ENCODE measurements at places on chromosomes 5 and 9. TPM values are rescaled to one million over a fixed set of nuclear protein-coding genes. Genes with fewer than 3 reads are reported as not detected.
A peak's percentile ranks its signal among the peaks of the same experiment; 100 is the strongest.

CCNB1 gene
- 3.6 TPM for total RNA-seq

PCDHB7 gene
- 2.8 TPM for total RNA-seq

IRX1 gene
- 7.5 TPM for total RNA-seq

ABHD17B gene
- total RNA-seq: 14.3 TPM

FBLL1 gene
- total RNA-seq: not detected

GRXCR2 gene
- total RNA-seq: not detected

DENND1A gene
- total RNA-seq: 15.4 TPM

DNA sequence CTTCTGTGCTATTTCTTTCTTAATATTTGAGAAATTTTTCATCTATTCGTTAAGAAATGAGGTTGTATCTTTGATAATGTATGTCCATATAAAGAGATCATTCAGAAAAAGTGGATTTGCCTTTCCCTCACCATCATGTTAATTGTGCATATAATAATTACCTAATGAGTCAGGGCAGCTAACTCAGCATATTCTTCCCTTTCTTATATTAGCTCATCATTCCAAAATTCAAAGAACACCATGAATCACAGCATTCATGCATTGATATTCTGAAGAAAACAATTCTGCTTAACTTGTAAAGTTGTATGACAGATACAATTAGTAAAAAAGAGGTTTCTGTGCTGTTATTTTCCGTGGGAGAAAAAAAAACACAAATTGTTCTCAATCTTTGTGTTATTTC lies 630.6 kb downstream of the TLE1 start:
- H3K36me3 ChIP-seq: no peaks in the 10 kb centered on the region
- no peak for DNase-seq
- H3K27ac ChIP-seq: no peak overlapping the region

GRCh38 chr9:101674165-101674564 lies 64.3 kb downstream of the GRIN3A start:
- H3K36me3 ChIP-seq: no peaks in the 10 kb centered on the region
- no peak overlapping the region for H3K27ac ChIP-seq
- H3K27me3 ChIP-seq: no peaks in the 10 kb centered on the region
- H3K4me3 ChIP-seq: no peak overlapping the region
- no peak for DNase-seq

DNA sequence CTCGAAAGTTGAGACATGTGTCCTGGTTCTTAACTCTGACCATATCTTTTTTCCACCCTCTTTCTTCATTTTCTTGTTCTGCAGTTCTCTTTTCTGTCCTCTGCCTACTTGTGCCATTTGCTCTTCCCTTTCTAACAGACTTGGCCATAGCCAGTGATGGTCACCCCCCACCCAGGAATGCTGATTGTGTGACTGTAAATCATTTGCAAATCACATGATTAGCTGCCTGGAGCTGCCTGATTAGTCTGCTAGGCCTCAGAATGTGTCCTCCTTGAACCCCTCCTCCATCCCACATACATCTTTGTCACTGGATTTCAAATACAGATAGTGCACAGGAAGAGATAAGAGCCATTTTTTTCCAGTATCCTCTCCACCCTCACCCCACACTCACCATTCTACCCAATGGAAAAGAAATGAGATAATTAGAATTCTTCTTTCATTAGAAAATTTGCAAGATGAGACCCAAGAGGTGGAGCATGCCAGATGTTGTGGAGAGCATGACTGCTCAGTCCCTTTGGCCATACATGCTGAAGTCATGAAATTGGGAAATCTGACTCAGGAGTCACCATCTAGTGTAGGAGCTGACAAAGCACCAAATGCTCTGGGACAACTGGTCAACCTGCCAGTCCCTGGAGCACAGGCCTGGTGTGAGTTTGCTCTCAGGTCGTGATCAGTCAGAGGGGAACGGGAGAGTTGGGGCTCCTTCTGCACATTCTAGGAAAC lies 538.2 kb downstream of the CCDC171 start:
- no peaks in the 10 kb centered on the region for H3K36me3 ChIP-seq
- no peaks in the 10 kb centered on the region for H3K4me1 ChIP-seq
- DNase-seq: no peak
- no peaks in the 10 kb centered on the region for H3K27me3 ChIP-seq
- no peak overlapping the region for H3K27ac ChIP-seq

- peaks cover 99% of the 10 kb centered on the region for H3K27me3 ChIP-seq
- H3K4me1 ChIP-seq: peaks cover 20% of the 10 kb centered on the region
- no peak overlapping the region for H3K27ac ChIP-seq
- peak; percentile 66 for DNase-seq
- H3K36me3 ChIP-seq: no peaks in the 10 kb centered on the region
- peak overlapping the region; percentile 45 for H3K4me3 ChIP-seq
Observed at GRCh38 chr5:88674356-88675167, 208.4 kb downstream of the MEF2C start.

DNA sequence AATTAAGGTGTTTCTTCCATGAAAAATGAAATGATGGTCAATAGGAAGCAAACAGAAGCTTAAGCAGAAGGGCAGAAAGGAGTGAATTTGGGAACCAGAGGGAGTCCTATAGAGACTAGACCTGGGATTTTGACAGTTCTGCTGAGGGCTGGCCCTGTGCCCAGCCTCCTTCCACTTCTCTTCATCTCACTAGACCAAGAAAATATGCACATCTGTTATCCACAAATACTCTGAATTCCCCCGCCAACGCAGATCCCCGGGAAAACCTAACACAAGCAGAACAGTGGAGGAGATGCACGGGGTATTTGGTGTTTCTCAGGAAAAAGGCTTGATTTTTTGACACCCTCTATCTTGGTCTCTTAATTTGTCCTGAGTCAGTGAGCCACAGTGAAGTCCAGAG lies 22.7 kb downstream of the GRIA1 start:
- H3K4me1 ChIP-seq: no peaks in the 10 kb centered on the region
- no peaks in the 10 kb centered on the region for H3K27me3 ChIP-seq
- no peaks in the 10 kb centered on the region for H3K36me3 ChIP-seq
- H3K27ac ChIP-seq: no peak overlapping the region
- DNase-seq: no peak

- peaks cover under 1% of the 10 kb centered on the region for H3K36me3 ChIP-seq
- no peaks in the 10 kb centered on the region for H3K27me3 ChIP-seq
- H3K4me3 ChIP-seq: peak overlapping the region; percentile 57
- peaks cover 19% of the 10 kb centered on the region for H3K4me1 ChIP-seq
- peak overlapping the region; percentile 74 for H3K27ac ChIP-seq
Observed at GRCh38 chr9:137454597-137455358, 4.4 kb downstream of the NSMF start.

- H3K27me3 ChIP-seq: no peaks in the 10 kb centered on the region
- H3K27ac ChIP-seq: no peak overlapping the region
- no peak overlapping the region for H3K4me3 ChIP-seq
- H3K4me1 ChIP-seq: no peaks in the 10 kb centered on the region
- DNase-seq: no peak
- no peaks in the 10 kb centered on the region for H3K36me3 ChIP-seq
Observed at GRCh38 chr9:122402403-122402871, 31.6 kb downstream of the PTGS1 start.

- DNase-seq: no peak
- no peaks in the 10 kb centered on the region for H3K4me1 ChIP-seq
- H3K27ac ChIP-seq: no peak overlapping the region
- H3K36me3 ChIP-seq: no peaks in the 10 kb centered on the region
- H3K27me3 ChIP-seq: no peaks in the 10 kb centered on the region
Observed at GRCh38 chr5:119991625-119992024, 362.3 kb downstream of the FAM170A start.

DNA sequence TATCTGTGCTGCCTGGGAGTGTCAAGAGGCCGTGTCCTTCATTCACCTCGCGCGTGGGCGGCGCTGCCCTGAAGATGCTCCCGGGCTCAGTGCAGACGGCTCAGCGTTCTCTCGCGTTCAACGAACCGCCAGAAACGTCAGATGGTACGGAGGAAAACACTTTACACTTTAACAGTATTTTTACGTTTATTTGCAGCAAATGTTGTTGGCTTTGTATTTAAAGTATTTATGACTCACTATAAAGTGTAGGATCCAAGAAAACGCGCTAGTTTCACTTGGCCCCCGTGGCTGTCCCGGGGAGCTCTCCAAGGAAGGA lies 544 bp upstream of the ERCC6L2 start:
- H3K4me3 ChIP-seq: no peak overlapping the region
- H3K4me1 ChIP-seq: peaks cover 11% of the 10 kb centered on the region
- H3K27ac ChIP-seq: no peak overlapping the region
- DNase-seq: peak; percentile 84

GRCh38 chr9:99852617-99853016 lies 30.9 kb downstream of the NR4A3 start:
- no peaks in the 10 kb centered on the region for H3K4me1 ChIP-seq
- no peak for DNase-seq
- no peak overlapping the region for H3K4me3 ChIP-seq
- H3K27ac ChIP-seq: no peak overlapping the region
- no peaks in the 10 kb centered on the region for H3K27me3 ChIP-seq

DNA sequence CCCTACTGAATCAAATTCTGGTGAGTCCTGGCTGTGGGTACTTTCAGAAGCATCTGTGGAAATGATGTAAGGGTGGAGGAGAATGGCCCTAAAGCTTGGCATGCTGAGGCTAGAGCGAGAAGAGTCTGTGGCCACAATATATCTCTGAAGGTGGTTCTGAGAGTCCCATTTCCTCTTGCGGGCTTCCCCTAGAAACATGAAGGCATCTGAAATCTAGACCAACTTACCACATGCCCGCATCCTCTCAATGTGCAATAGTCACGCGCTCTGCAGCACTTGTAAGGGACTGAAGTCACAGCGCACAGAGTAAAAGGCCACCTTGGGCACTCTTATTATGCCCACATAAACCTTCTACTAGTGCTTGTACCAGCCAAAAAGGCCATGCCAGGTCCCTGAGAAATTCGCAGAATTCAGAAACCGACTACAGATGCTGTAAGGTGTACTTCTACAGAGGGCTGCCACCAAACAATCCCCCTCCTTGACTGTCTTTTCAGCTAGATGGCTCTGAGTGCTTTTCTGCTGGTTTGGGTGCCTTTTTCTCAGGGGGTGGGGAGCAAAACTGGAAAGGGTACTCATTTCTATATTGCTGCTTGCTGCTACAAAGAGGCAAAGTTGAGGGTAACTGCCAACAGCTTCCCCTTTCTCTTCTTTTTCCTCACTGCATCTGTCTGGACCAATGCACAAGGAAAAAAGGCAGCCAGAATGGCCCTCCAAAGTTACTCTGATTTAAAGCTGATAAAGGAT lies 107.3 kb downstream of the ZDHHC21 start:
- H3K4me1 ChIP-seq: no peaks in the 10 kb centered on the region
- H3K36me3 ChIP-seq: no peaks in the 10 kb centered on the region
- no peaks in the 10 kb centered on the region for H3K27me3 ChIP-seq
- no peak for DNase-seq
- H3K27ac ChIP-seq: no peak overlapping the region

GRCh38 chr9:136331030-136331429 lies 3.7 kb downstream of the GPSM1 start:
- no peaks in the 10 kb centered on the region for H3K36me3 ChIP-seq
- no peak for DNase-seq
- no peak overlapping the region for H3K27ac ChIP-seq
- no peaks in the 10 kb centered on the region for H3K27me3 ChIP-seq
- H3K4me1 ChIP-seq: peaks cover 18% of the 10 kb centered on the region

- H3K27me3 ChIP-seq: peaks cover under 1% of the 10 kb centered on the region
- no peaks in the 10 kb centered on the region for H3K36me3 ChIP-seq
- no peak overlapping the region for H3K4me3 ChIP-seq
- no peak for DNase-seq
- H3K4me1 ChIP-seq: no peaks in the 10 kb centered on the region
Observed at GRCh38 chr5:73188764-73189531, 16.0 kb downstream of the TMEM174 start.

GRCh38 chr9:72911816-72912215 lies 41.0 kb downstream of the ALDH1A1 start:
- no peak overlapping the region for H3K4me3 ChIP-seq
- no peak overlapping the region for H3K27ac ChIP-seq
- DNase-seq: no peak

DNA sequence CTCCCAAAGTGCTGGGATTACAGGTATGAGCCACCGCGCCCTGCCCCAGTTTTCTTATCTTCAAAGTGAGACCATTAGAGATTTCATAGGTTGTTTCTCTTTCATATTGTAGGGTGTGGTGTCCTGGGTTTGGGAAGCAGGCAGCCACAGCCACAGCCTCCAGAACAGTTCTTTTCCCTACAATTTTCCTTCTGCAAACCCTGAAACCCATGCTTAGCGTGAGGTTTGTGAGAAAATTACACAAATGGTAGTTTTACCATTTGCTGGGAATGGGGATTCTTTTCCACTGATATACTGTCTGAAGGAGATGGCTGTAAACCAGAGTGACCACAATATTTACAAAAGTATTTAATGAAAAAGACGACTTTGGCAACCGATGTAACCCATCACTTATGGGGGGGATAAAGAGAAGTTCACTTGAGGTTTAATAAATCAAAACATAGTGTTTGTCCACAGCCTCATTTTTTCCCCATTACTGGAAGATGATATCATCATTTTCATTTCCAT lies 26.7 kb upstream of the ECM2 start:
- H3K36me3 ChIP-seq: no peaks in the 10 kb centered on the region
- no peak overlapping the region for H3K4me3 ChIP-seq
- no peak for DNase-seq
- no peak overlapping the region for H3K27ac ChIP-seq
- no peaks in the 10 kb centered on the region for H3K27me3 ChIP-seq

DNA sequence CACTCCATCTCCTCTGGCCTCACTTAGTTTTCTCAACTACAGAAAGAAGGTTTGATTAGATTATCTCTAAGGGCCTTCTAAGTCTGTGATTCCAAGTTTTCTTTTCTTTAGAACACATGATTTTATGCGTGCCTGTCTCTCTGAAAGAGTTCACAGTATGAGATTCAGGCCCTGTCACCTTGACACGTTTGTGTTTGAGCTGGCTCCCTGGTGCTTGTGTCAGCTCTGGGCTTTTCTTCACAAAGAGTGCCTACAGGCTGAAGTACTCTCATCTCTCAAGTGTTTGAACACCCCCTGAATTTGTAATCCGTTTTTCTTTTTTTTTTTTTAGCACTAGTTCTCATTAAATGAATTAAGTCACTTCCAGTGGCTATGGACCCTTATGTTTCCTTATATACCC lies 306.9 kb upstream of the C9orf72 start:
- DNase-seq: no peak
- no peaks in the 10 kb centered on the region for H3K4me1 ChIP-seq
- H3K27ac ChIP-seq: no peak overlapping the region
- H3K4me3 ChIP-seq: no peak overlapping the region

- no peak overlapping the region for H3K4me3 ChIP-seq
- no peak overlapping the region for H3K27ac ChIP-seq
- no peak for DNase-seq
- no peaks in the 10 kb centered on the region for H3K27me3 ChIP-seq
- peaks cover 14% of the 10 kb centered on the region for H3K4me1 ChIP-seq
Observed at GRCh38 chr9:133474215-133474614, 4.7 kb downstream of the SLC2A6 start.

DNA sequence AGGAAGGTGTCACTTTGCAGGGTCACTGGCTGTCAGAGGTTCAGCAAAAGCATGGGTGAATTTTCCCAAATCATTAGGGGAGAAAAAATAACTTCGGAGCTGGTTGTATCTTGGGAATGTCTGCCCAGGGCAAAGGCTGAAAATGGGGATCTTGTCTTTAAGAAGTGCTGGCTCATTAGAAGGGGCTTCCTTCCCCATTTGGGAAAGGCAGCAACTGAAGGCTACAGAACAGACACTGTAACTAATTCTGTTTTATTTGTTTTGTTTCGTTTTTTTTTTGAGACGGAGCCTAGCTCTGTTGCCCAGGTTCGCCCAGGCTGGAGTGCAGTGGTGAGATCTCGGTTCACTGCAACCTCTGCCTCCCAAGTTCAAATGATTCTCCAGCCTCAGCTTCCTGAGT lies 70.3 kb upstream of the PCA3 start:
- no peaks in the 10 kb centered on the region for H3K36me3 ChIP-seq
- no peaks in the 10 kb centered on the region for H3K4me1 ChIP-seq
- DNase-seq: no peak
- H3K27ac ChIP-seq: no peak overlapping the region
- H3K27me3 ChIP-seq: peaks cover 5% of the 10 kb centered on the region

Measured in upper lobe of right lung (tissue), 1 donor.